ENCODE measurements at places on chromosomes 5 and 9. TPM values are rescaled to one million over a fixed set of nuclear protein-coding genes. Genes with fewer than 3 reads are reported as not detected.

GRCh38 chr5:122195802-122196394 is 66.6 kb downstream of the ZNF474 start:
- DNase-seq, result no peak
- H3K4me3 ChIP-seq, result no peak overlapping the region
- no peak overlapping the region for H3K27ac ChIP-seq

DNA sequence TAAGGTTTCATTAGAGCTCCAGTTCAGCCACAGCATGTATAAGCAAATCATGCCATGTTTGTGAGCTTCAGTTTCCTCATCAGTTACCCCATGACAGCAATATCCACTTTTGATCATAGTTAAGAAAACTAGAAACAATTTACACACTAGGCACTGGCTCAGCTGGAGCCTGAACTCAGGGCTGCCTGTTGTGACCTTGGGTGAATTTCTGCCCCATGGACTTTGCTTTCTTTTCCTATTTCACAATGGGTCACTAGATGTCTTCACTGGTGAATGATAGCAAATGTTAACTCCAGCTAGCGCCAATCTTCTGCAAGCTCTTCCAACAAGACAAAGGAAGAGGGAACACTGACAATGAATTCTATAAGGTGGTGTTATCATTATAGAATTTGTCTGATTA is 233.3 kb upstream of the TRIM32 start:
- no peak for DNase-seq
- no peaks in the 10 kb centered on the region for H3K4me1 ChIP-seq
- no peak overlapping the region for H3K27ac ChIP-seq
- no peaks in the 10 kb centered on the region for H3K36me3 ChIP-seq
- no peaks in the 10 kb centered on the region for H3K27me3 ChIP-seq

GRCh38 chr5:35281613-35282012 is 51.3 kb upstream of the PRLR start:
- no peaks in the 10 kb centered on the region for H3K36me3 ChIP-seq
- no peaks in the 10 kb centered on the region for H3K4me1 ChIP-seq
- H3K4me3 ChIP-seq, result no peak overlapping the region
- H3K27ac ChIP-seq, result no peak overlapping the region

- no peak for DNase-seq
- H3K4me3 ChIP-seq, result no peak overlapping the region
- H3K36me3 ChIP-seq, result no peaks in the 10 kb centered on the region
- H3K27ac ChIP-seq, result no peak overlapping the region
- H3K4me1 ChIP-seq, result no peaks in the 10 kb centered on the region
These were observed 107.6 kb downstream of the APBA1 start for GRCh38 chr9:69564557-69564956.

- H3K4me3 ChIP-seq, result no peak overlapping the region
- H3K27ac ChIP-seq, result no peak overlapping the region
- no peaks in the 10 kb centered on the region for H3K27me3 ChIP-seq
- no peaks in the 10 kb centered on the region for H3K36me3 ChIP-seq
- no peak for DNase-seq
These were observed 1045.2 kb downstream of the CDH12 start for GRCh38 chr5:21807953-21808352.

DNA sequence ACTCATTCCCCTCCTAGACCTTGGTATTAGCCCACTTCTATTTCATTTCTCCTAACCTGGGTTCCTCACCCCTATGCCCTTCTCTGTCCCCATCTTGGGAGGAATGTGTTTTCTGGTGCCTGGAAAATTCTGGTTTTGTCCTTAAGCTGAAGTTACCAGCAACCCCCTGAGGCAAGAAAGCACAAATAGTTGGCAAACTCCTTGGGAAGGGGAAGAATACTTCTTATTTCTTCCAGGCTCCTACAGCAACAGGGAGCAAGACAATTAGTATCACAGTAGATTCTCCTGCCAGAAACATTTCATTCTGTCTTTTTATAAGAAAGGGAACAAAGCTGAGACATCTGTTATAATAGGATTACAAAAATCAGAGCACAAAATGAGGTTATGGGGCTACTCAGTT is 142.5 kb downstream of the SNCAIP start:
- no peaks in the 10 kb centered on the region for H3K27me3 ChIP-seq
- H3K27ac ChIP-seq, result no peak overlapping the region
- DNase-seq, result no peak
- no peak overlapping the region for H3K4me3 ChIP-seq

DNA sequence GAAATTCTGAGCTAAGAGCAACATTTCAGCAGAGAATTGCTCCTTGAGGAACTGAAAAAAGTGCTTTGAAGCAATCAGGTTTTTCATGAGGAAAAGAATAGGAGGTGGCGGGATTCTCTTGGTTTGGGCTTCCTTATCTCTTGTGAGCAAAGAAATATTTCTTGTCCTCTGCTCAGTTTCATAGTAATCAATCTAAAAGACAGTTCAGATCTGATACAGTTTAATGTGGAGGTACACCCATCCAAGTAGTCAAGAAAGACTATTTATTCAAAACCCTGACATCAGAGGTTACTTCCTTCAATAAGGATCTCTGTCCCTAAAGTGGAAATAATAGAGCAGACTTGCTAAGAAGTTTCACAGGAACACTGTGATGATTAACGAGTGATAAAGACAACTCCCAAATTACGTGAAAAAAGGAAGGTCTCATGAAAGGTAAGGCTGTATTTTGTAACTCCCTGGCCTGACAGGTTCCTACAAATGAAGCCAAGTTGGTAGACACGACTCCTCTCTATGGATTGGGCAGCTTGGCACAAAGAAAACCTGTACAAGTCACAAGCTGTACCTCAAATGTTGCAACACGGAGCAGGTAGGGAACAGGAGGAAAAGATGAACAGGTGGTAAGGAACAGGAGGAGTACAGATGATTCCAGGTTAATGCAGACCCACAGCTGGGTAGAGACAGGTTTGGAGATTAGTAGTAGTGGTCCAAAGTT is 94.1 kb downstream of the SUSD1 start:
- H3K4me1 ChIP-seq, result peaks cover 2% of the 10 kb centered on the region
- H3K27ac ChIP-seq, result no peak overlapping the region
- DNase-seq, result no peak
- H3K4me3 ChIP-seq, result no peak overlapping the region
- H3K27me3 ChIP-seq, result no peaks in the 10 kb centered on the region

- no peak for DNase-seq
- H3K27me3 ChIP-seq, result no peaks in the 10 kb centered on the region
- H3K4me3 ChIP-seq, result no peak overlapping the region
- H3K27ac ChIP-seq, result no peak overlapping the region
- no peaks in the 10 kb centered on the region for H3K4me1 ChIP-seq
These were observed 691.2 kb upstream of the CDH6 start for GRCh38 chr5:30502277-30502676.

DNA sequence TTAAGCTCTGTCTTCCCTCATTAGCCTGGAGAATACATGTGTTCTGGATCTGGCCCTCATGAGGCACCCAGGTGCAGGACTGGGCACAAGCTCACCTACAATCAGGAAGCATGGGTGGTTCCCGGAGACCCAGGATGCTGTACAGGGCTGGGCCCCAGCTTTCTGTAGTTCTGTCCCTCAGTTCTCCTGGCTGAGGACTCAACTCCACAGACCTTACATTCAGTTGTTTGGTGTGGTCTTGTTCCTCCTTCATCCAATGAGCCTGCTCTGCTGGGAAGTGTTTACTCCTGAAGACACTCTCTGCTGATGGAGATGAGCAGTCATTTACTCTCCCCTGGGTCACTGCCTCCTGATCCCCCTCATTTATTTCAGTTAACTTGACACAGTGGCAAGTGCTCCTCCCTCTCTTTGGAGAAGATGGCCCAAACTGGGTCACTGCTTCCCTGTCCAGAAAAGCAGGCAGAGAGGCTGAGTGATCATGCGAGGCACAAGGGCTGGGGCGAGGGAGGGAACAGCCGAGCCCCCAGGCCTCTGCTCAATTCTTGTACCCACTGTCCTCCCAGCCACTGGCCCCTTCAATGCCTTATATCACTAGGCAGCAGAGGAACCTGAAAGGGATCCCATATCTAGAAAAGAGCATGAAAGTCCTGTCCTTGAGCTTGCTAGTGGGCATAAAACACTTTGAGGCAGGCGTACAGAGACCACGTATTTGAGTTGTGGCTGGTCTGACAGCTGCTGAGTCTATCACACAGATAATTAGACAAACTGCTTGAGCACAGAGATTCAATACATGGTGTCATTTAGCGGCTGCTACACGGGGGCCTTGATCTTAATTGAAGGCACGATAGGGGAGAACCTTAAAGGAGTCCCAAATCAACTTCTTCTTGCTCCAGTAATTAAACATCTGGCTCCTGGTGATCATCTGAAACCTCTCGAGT is 221.7 kb downstream of the FSTL4 start:
- no peak overlapping the region for H3K27ac ChIP-seq
- H3K4me1 ChIP-seq, result no peaks in the 10 kb centered on the region
- peaks cover 9% of the 10 kb centered on the region for H3K27me3 ChIP-seq
- no peak for DNase-seq
- H3K4me3 ChIP-seq, result no peak overlapping the region

- no peak overlapping the region for H3K4me3 ChIP-seq
- no peaks in the 10 kb centered on the region for H3K4me1 ChIP-seq
- DNase-seq, result no peak
- no peaks in the 10 kb centered on the region for H3K27me3 ChIP-seq
These were observed 273.0 kb upstream of the SMC2 start for GRCh38 chr9:103821115-103821514.

The SLC25A25 gene
- 11.3 TPM for total RNA-seq

The SOWAHA gene
- 0.28 TPM for total RNA-seq

DNA sequence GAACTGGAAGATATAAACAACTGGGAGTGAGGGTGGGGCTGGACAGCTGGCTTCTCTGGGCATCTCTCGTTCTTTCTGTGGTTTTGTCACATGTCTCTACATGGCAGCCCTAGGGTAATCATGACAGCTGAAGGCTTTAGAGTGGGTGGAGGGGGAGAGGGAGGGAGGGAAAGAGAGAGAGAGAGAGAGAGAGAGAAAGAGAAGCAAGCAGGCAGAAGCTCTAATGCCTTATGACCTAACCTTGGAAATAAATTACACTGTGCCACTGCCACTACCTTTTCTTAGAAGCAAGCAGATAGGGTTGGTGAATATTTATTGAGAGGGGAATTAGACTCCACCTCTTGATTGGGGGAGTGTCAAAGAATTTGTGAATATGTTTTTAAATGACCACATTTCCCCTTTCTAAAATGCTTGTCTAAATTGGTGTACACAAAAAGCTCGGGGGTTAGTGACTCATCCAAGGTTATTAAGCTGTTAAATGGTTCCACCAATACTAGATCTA is 2.6 kb upstream of the DAPK1 start:
- no peak overlapping the region for H3K27ac ChIP-seq
- H3K27me3 ChIP-seq, result peaks cover 56% of the 10 kb centered on the region
- H3K4me1 ChIP-seq, result peaks cover 15% of the 10 kb centered on the region
- H3K36me3 ChIP-seq, result peaks cover 5% of the 10 kb centered on the region
- no peak for DNase-seq

GRCh38 chr9:94734054-94734754 is 7.7 kb downstream of the AOPEP start:
- no peak overlapping the region for H3K27ac ChIP-seq
- no peaks in the 10 kb centered on the region for H3K27me3 ChIP-seq
- H3K4me1 ChIP-seq, result no peaks in the 10 kb centered on the region
- H3K4me3 ChIP-seq, result no peak overlapping the region

DNA sequence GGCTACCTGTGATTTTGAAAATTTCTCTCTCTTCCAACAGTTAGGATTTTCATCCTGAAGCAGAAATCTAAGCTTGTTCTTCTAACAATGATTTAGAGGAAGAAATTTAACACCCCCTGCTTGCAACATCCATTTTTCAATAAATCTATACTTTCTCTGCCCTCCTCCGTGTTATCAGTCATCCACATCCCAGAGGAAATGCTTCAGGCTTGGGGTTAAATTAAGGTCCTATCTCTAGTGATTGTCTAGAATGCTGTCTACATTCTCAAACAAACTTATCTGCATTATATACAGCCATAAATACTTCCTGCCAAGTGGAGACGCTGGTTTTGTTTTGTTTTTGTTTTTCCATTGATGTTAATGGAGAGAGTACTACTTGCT is 371.0 kb downstream of the CSNK1G3 start:
- no peak overlapping the region for H3K4me3 ChIP-seq
- DNase-seq, result no peak
- H3K36me3 ChIP-seq, result no peaks in the 10 kb centered on the region
- H3K27ac ChIP-seq, result no peak overlapping the region
- no peaks in the 10 kb centered on the region for H3K4me1 ChIP-seq

The THBS4 gene
- total RNA-seq, result 0.92 TPM

The LCN15 gene
- total RNA-seq, result not detected

DNA sequence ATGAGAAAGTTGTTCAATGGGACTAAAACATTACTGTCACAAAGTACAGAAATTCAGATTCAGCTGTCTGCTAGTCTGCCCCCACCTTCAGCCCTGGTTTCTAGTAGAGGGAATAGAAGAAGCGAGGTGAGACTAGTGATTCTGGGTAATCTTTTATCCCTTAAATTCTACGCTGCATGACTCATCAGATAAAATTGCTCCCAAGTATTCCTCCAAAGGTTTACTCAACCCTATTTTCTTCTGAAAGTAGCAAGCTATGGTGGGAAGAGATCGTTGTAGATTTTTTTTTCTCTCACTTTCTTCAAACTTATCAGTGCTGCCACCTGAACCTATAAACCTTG is 318.9 kb upstream of the RIOK2 start:
- no peak overlapping the region for H3K4me3 ChIP-seq
- H3K36me3 ChIP-seq, result no peaks in the 10 kb centered on the region
- no peak overlapping the region for H3K27ac ChIP-seq
- H3K27me3 ChIP-seq, result no peaks in the 10 kb centered on the region
- no peaks in the 10 kb centered on the region for H3K4me1 ChIP-seq
- DNase-seq, result no peak

The GRIN1 gene
- not detected for total RNA-seq

The SYNPO gene
- not detected for total RNA-seq

GRCh38 chr9:25519286-25519685 is 159.0 kb downstream of the TUSC1 start:
- H3K27ac ChIP-seq, result no peak overlapping the region
- H3K4me3 ChIP-seq, result no peak overlapping the region
- H3K4me1 ChIP-seq, result no peaks in the 10 kb centered on the region
- H3K36me3 ChIP-seq, result no peaks in the 10 kb centered on the region
- no peaks in the 10 kb centered on the region for H3K27me3 ChIP-seq
- no peak for DNase-seq

DNA sequence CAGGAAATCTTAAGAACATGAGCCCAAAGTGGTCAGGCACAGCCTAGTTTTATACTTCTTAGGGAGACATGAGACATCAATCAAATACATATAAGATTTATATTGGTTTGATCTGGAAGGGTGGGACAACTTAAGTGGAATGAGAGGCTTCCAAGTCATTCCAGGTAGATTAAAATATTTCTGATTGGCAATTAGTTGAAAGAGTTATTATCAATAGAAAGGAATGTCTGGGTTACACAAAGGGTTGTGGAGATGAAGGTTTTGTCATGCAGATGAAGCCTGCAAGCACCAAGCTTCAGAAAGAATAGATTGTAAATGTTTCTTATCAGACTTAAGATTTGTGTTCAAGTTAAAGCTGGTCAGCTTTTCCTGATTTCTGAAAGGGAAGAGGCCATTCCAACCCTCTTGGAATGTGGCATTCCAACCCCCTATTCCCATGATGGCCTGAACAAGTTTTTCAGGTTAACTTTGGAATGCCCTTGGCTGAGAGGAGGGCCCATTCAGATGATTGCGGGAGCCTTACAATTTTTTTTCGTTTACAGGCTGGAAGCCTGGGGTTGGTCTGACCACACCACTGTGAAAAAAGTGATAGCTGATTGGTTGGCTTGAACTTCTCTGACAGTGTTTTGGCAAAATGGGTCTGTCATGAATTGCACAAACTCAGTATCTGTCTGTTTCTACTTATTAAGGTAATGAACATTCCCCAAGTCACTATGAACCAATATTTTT is 245.6 kb upstream of the RAI14 start:
- no peak overlapping the region for H3K27ac ChIP-seq
- DNase-seq, result no peak
- H3K27me3 ChIP-seq, result peaks cover 2% of the 10 kb centered on the region
- H3K4me3 ChIP-seq, result no peak overlapping the region
- no peaks in the 10 kb centered on the region for H3K4me1 ChIP-seq
- no peaks in the 10 kb centered on the region for H3K36me3 ChIP-seq
